CD8-positive, alpha-beta T cell (primary cell): ENCODE measurements at places on chromosomes 4 and X.
A peak's percentile ranks its signal among the peaks of the same experiment; 100 is the strongest.

DNA sequence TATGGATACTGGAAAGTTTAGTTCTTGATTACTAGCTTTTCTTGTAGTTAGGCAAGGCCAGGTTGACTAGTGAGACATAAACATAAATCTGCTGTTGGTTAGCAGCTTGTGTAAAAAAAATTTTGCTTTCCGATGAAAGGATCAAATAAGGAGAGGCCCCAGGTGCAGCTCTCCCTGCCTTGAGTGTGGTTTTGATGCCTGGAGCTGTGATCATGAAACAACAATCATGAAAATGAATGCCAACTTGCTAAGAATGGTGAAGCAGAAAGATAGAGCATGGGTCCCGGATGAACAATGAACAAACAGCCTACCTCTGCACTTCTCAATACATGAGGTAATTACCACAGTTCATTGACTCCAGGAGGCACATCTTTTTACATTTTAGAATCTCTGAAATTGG lies 14.4 kb upstream of the SYP start:
- no peak for DNase-seq

- no peak for DNase-seq
Observed at GRCh38 chr4:37762294-37762990, 64.0 kb upstream of the PGM2 start.

GRCh38 chr4:113837397-113837796 lies 75.9 kb upstream of the CAMK2D start:
- DNase-seq, result no peak

DNA sequence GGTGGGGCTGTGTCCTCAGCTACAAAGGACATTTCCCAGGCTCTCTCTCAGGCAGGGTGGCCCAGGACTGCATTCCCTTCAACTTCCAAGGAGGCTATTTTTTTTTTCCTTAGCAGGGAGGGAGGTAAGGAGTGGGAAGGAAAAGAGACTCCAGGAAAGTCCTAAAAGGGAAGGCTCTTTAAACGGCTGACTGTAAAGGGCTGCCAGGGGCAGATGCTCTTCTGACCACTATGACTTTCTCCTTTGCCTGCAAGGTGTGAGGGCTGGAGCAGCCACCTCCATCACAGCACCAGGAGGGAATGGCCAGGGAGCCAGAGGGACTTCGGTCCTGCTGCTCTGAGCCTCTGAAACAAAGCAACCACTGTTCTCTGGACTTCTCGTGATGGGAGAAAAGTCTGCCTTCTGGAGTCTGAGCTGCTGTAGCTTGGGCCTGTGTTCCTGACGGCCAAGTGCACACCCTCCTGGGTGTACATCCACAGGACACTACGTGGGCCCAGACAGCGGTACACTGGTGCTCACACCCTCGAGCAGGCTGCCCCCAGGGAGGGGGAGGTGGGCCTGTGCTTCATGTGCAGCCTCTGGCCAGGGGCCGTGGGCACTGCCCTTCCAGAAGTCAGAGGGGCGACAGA lies 17.9 kb downstream of the NAT8L start:
- no peak for DNase-seq

GRCh38 chr4:3124070-3124767 lies 49.7 kb downstream of the HTT start:
- DNase-seq, result no peak

- DNase-seq, result no peak
Observed at GRCh38 chrX:8432396-8432795, 32.2 kb upstream of the VCX3B start.

DNA sequence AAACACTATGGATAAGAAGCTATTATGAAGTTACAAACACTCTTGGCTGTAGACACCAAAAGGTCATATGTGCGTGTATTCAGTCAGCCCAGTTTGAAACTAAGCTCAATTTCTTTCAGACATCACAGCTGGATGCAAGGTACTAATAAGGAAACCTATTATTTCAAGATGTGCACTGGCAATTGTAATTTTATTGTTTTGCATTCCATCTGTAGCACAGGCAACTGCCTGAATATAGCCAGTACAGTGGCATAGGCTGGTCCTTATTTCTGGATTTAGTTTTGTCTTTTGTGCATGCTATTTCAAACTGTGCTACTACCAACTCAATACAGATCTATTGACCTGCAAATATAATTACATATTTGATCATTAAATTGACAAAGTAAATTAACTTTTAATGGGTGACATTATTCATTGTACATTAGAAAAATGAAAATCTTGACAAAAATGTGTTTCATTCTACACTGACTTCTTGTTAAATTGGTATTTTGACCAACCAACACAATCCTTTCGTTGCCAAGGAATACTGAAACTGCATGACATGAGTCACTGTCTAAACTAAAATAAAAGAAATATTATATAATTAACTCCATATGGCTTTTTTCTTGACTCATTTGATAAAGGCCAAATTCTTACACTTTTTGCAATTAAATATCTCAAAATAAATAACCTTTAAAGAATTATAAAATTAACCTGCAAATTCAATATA lies 594.3 kb upstream of the ADGRL3 start:
- DNase-seq, result no peak

GRCh38 chr4:117422297-117422696 lies 336.9 kb upstream of the TRAM1L1 start:
- DNase-seq, result no peak

GRCh38 chrX:40968180-40968579 lies 117.1 kb upstream of the USP9X start:
- DNase-seq, result no peak

DNA sequence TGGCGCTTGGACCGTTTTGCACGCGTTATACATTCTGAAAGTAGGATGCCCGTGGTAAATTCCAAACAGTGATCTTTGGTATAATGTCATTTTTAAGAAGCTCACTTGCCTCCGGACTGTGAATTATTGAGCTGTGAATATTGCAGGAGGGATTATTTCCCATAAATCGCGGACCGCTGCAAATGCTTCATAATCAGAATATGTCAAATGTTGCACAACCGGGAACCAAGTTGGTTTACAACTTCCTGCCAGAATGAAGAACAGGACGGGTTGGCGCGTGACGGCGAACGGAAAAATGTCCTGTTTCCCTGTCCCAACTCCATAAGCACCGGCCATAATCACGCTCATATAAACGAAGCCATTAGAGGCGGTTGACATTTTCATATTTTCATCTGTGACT lies 67.6 kb downstream of the SHOX start:
- DNase-seq, result no peak

- peak; percentile 58 for DNase-seq
Observed at GRCh38 chr4:48315728-48316630, 25.4 kb upstream of the SLAIN2 start.
